ENCODE measurements at places on chromosomes 5 and 9.

GRCh38 chr5:89128092-89128491 lies 245.1 kb upstream of the MEF2C start:
- no peak for DNase-seq

DNA sequence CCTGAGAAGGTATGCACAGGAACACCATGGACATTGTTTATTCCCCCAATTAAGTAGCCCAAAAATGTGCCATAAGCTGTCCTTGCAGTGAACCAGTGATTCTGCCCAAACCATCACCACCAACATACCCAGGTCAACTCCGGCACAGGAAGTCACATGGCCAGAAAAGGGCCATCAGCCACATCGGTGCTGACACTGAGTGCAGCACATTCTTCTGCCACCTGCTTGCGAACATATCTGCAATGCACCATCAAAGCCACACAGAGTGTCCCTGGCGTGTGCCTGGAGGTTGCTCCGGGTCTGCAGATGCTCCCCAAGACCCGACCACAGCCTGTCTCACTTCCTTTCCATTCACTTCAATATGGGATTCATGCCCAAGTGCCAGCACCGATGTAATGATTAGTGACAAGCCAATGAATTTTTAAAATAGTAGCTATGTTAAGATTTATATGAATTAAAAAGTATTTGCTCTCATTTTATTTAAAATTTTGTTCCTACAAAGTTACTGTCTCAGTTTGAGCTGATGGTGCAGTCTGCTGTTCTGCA lies 37.6 kb downstream of the SYK start:
- DNase-seq, result no peak

DNA sequence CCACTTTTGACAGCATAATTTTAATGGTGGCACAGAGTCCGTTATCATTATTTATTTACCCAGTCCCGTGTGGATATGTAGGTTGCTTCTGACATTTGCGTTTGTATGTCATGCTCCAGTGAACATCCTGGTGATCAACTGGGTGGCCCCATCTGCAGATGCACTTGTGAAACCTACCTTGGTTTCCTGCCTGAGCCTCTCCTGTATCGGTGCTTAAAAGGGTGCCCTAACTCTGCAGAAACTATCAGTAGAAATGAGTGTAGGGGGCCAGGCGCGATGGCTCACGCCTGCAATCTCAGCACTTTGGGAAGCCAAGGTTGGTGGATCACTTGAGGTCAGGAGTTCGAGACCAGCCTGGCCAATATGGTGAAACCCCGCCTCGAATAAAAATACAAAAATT lies 92.1 kb upstream of the IER5L start:
- peak; percentile 21 for DNase-seq

- no peak for DNase-seq
Observed at GRCh38 chr5:127358740-127359139, 68.1 kb downstream of the MEGF10 start.

GRCh38 chr5:170293273-170293672 lies 4.3 kb downstream of the LCP2 start:
- peak; percentile 53 for DNase-seq

DNA sequence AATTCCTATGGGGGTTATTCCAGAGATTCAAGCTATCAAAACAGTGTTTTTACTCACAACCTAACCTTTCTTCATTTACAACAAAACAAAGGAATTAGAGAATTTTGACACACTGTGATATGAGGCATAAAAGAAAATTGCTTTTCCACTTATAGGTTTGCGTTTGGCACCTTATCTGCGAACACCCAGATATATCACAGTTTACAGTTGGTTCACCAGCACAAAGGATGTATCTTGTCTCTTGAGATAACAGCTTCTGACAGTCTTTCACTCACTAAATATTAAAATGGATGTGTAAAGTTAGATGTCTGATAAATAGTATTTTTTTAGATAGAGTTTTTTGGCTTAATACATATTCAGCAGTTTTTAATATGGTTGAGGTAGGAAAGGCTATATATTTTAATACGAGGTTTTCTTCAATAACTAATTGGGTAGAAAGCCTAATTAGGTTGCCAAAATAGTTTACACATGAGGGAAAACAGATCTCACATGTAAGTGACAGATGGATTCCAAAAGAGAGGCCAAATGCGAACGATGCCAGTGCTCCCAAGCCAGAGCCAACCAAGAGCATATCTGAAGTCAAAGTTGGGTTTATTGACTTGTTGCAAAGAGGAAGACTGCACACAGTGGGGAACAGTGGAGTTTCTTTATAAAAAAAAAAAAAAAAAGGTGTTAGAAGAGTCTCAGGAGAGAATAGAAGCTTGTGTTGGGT lies 1495.2 kb downstream of the MAT2B start:
- DNase-seq, result no peak

DNA sequence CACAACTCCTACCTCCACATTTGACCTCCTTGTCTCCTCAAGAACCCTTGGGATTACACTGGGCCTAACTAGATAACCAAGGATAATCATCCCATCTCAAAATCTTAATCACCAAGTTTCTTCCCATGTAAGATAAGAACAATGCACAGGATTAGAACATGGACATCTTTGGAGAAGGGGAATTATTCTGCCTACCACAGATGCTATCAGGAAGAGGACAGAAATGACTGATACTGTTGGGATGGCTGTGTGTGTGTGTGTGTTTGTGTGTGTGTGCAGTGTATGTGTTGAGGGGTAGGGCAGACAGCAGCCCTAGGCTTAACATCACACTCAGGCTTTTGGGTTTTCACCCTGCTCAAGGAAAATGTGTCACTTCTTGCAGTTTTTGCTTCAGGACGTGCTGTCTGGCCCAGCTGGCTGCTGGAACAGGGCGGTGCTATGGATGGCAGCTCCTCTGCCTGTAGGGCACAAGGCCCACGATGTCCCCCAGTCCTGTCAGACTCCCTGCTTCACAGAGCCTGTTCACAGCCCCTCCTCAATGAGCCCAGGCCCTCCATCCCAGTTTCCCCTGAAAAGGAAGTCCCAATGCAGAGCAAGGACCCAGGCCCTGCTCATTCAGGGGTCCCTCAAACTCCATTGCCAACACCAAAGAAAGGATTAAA lies 7.7 kb downstream of the CA9 start:
- no peak for DNase-seq

- no peak for DNase-seq
Observed at GRCh38 chr9:21611891-21612290, 129.8 kb upstream of the IFNE start.

GRCh38 chr5:68529581-68529980 lies 314.0 kb downstream of the PIK3R1 start:
- DNase-seq, result no peak
